ENCODE measurements at places on chromosomes 16 and 17.

GRCh38 chr17:2983255-2983654, 80.2 kb downstream of the OR1D5 start:
- H3K4me3 ChIP-seq = no peak overlapping the region
- no peak for DNase-seq
- no peaks in the 10 kb centered on the region for H3K27me3 ChIP-seq
- no peaks in the 10 kb centered on the region for H3K36me3 ChIP-seq

DNA sequence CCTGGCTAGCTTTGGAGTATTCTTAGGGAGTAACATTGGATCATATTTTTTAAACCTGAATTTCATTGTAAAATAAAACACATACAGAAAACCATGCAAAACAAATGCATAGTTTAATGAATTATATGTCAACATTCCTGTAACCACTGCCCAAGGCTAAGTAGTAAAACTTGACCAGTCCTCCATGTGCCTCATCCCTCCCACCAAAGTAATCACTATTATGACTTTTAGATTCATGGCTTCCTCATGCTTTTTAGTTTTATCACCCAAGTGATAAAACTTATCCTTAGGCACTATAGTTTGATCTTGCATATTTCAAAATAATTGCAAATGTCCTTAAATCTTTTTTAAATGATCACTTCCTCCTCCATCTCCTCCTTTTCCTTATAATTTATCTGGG, 20.4 kb downstream of the PRKCA start:
- H3K27me3 ChIP-seq = no peaks in the 10 kb centered on the region
- no peak for DNase-seq
- H3K4me1 ChIP-seq = no peaks in the 10 kb centered on the region
- H3K4me3 ChIP-seq = no peak overlapping the region

DNA sequence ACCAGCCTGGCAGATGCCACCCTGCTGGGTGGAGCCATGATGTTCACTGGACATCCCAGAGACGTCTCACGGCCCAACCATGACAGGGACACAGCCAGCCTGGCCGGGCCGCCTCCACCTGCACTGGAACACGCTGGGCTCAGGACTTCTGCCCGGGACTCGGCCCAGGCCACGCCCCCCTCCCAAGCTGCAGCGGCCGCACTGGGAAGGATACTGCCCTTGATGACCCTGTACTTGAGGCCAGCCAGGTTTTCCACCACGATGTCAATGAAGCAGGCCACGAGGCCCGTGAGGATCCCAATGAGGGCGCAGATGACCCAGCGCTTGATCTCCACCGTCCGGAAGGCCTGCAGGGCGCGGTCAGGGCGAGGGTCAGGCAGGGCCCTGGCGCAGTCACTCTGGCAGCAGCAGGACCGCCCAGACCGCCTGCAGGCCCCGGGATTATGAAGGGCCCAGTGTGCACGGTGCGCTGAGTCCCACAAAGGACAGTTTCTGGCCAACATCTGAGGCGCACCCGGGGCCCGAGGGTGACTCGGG, 14.2 kb downstream of the CLCN7 start:
- DNase-seq = no peak
- H3K4me3 ChIP-seq = no peak overlapping the region
- H3K4me1 ChIP-seq = no peaks in the 10 kb centered on the region
- H3K27me3 ChIP-seq = no peaks in the 10 kb centered on the region
- peaks cover 42% of the 10 kb centered on the region for H3K36me3 ChIP-seq
- H3K27ac ChIP-seq = no peak overlapping the region

- DNase-seq = peak; percentile 45
- no peak overlapping the region for H3K27ac ChIP-seq
- H3K4me1 ChIP-seq = no peaks in the 10 kb centered on the region
- H3K36me3 ChIP-seq = no peaks in the 10 kb centered on the region
- H3K4me3 ChIP-seq = no peak overlapping the region
- H3K27me3 ChIP-seq = no peaks in the 10 kb centered on the region
Measured at GRCh38 chr16:81263470-81264220, 25.2 kb downstream of the BCO1 start.

GRCh38 chr17:44924107-44924544, 8.8 kb upstream of the GFAP start:
- no peaks in the 10 kb centered on the region for H3K4me1 ChIP-seq
- H3K36me3 ChIP-seq = peaks cover 10% of the 10 kb centered on the region
- no peak for DNase-seq
- H3K4me3 ChIP-seq = no peak overlapping the region
- H3K27ac ChIP-seq = no peak overlapping the region

DNA sequence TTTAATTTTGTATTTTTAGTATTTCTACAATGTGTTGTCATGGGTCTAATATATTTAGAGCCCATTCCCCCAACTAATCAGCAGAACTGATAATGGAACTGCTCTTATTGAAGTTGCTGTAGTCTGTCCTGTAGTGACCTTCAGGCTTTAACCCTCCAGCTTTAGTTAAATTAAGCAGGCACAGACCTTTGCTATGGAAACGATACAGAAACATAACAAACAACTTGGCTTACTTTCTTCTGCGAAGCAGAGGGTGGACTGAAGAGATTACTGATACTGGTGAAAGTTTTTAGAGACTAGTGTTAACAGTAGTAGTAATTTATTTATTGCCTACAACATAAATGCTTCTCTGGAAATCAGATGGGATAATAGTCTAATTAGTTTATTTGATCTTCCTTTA, 61.4 kb downstream of the NFATC3 start:
- H3K27me3 ChIP-seq = no peaks in the 10 kb centered on the region
- DNase-seq = peak; percentile 60
- no peaks in the 10 kb centered on the region for H3K36me3 ChIP-seq
- no peak overlapping the region for H3K27ac ChIP-seq
- no peak overlapping the region for H3K4me3 ChIP-seq
- H3K4me1 ChIP-seq = peaks cover 2% of the 10 kb centered on the region

DNA sequence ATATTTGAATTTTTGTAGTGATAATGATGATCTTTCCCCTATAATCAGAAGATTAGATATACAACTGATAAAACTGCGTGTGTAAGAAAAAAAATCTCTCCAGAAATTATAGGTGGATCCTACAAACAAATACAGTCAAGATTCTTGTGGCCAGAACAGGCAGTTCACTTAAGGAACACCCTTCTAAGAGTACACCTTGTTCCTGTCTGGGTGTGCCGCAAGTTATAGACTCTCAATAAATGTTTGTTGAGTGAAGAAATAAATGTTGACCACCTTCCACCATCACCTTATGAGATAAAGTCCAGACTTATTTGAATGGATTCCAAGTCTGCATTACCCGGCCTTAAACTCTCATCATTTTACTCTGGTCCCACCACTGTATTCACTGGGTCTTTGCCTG, 45.7 kb upstream of the SCNN1B start:
- no peak for DNase-seq
- H3K27ac ChIP-seq = no peak overlapping the region
- no peaks in the 10 kb centered on the region for H3K4me1 ChIP-seq
- peaks cover 1% of the 10 kb centered on the region for H3K27me3 ChIP-seq
- H3K36me3 ChIP-seq = no peaks in the 10 kb centered on the region
- H3K4me3 ChIP-seq = no peak overlapping the region

DNA sequence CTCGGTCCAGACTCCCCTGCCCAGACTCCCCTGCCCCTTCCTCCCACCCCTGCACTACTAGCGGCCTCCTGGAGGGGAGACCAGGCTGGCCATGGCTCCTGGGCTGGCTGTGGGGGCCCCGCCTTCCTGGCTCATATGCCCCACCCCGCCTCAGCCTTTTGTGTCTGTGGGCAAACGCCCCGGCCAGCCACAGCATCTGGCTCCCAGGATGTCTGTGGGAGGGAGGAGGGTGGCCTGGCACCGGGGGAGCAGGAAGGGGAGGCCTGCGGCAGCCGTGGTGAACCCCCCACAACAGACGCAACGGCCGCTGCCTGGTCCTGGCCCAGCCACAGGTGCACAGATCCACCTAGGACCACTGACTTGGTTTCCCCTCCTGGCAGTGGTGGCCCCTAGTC, 32.9 kb downstream of the BAHCC1 start:
- no peak overlapping the region for H3K27ac ChIP-seq
- peaks cover 20% of the 10 kb centered on the region for H3K4me1 ChIP-seq
- DNase-seq = no peak
- H3K4me3 ChIP-seq = no peak overlapping the region
- H3K36me3 ChIP-seq = no peaks in the 10 kb centered on the region

DNA sequence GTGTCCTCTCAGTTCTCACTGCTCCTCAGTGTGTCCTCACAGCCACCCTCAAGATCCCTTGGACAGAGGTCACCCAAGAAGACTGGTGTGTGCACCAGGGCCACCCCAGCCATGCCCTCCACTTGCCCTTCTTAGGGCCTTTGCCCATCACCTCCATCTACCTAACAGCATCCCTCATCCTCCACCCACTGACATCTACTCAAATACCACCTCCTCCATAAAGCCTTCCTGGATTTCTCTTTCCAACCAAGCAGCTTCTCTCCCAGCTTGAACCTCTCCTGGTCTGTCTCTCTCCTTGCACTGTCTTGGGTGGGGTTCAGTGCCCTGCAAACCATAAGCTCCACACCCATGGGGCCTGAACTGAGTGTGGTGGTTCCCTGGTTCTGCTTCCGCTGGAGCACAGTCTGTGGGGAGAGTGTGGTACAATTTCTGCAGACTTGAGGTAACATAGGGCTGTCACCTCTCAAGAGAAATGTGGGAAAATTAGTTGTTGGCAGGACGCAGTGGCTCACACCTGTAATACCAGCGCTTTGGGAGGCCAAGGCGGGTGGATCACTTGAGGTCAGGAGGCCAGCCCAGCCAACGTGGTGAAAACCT, 14.4 kb downstream of the KATNB1 start:
- peaks cover 16% of the 10 kb centered on the region for H3K36me3 ChIP-seq
- no peak overlapping the region for H3K27ac ChIP-seq
- no peak for DNase-seq
- H3K4me1 ChIP-seq = no peaks in the 10 kb centered on the region
- no peaks in the 10 kb centered on the region for H3K27me3 ChIP-seq

All from IMR-90 (cell line).